NCI-H187 (cell line): ENCODE measurements at places on chromosomes 1 and 21.

DNA sequence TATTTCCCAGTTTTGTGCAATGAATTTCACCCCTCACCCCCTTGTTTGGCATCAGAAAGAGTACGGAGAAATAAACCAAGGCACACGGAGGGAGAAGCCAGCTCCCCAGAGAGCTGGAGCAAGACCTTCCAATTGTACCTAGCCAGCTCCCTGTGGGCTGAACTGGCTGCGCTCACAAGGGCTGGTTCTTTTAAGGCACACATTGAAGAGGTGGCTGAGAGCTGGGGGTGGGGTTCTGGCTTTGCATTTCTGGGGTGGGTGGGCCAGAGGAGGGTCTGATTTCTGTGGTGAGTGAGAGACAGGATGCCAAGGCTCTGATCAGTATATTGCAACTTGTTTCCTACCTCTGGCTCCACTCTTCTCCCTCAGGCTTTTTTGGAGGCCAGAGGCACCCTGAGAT, 39.5 kb upstream of the NFASC start:
- DNase-seq = no peak

GRCh38 chr1:248229360-248229908, 1.8 kb upstream of the OR2M4 start:
- no peak for DNase-seq

DNA sequence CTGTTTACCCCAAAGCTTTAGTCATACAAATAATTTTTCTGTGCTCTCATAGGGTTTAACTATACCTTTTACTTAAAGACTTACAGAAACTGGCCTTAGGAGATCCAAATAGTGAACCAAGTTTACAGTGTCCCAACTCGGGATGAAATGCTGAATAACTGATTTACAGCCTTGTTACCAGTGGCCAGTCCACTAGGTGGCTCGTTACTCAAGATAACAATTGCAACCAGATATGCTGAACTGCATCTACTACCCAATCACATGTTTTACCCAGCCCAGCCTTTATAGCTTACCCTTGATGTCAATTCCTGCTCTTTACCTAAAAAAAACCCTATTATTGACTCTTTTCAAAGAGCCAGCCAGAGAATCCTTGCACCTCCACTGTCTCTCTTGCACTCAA, 1148.8 kb upstream of the ADGRL4 start:
- DNase-seq = no peak

DNA sequence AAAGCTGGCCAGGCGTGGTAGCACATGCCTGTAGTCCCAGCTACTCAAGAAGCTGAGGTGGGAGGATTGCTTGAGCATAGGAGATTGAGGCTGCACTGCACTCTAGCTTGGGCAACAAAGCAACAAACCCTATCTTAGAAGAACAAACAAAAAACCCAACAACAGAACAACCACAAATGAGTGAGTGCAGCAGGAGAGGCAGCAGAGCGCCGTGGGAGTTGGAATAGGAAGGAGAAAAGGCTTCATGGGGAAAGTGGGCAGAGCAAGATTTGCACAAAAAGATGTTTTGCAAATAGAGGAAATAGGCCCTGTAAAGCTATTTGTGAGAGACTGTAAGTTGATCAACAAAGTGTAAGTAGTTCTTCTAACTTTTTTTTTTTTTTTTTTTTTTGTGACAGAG, 19.6 kb downstream of the SMAP2 start:
- DNase-seq = no peak

DNA sequence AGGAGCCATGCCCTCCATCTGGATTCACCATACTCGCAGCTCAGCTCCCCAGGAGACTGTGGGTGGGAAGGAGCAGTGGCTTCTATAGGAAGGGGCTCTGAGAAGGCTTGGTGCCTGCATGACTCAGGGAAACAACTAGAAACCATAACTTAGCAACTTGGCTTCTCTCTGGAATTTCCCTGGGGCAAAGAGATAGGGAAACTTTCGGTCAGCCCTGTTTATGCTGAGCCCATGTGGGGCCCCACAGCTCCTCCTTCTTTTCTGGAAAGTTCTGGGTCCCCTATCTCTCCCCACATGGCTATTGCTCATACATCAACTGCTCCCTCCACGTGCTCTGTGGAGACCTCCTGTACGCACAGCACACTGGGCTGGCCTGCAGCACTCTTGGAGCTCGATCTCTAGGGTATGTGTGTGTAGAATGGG, 39.3 kb downstream of the PLEKHA6 start:
- no peak for DNase-seq

DNA sequence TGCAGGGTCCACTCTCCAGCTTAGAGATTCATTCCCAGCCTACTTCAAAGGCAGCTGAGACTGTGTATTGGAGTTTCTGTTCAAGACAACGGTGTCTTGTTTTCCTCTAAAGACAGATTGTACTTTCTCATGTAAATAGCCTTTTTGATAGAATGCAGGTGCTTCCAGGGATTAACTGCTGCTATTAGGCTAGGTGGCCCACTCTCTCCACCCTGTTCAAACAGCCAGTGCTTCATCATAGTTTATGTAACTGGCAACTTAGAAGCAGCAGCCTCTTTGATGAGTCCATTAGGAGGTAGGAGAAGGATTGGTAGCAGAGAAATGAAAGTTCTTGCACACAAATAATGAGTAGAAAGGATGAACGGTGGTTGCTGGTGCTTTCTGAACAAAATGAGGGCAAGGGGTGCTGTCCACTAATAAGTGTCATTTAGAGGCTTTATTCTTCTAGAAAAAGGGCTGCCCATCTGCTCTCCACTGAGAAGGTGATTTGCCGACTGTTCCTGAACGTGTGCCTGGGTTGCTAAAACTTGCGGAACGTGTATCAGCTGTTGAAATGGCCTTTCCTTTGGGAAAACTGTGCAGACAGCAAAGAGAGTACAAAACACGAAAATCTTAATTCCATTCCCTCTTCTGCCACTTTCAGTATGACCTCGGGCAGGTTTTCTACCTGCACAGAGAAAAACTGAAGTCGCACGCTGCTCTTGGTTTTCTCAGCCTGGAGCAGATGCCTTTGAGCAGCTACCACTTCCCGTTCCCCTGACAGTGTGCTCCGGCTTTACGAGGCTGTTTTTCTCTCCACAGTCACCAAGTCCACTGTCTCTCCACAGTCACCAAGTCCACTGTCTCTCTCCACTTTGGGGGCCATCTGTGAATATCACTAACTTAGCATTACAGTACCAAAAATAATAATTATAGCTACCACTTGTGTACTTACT, 228.9 kb downstream of the KIF26B start:
- DNase-seq = no peak

- peak; percentile 75 for DNase-seq
These were observed 56.7 kb downstream of the KCNN3 start for GRCh38 chr1:154813300-154813816.

DNA sequence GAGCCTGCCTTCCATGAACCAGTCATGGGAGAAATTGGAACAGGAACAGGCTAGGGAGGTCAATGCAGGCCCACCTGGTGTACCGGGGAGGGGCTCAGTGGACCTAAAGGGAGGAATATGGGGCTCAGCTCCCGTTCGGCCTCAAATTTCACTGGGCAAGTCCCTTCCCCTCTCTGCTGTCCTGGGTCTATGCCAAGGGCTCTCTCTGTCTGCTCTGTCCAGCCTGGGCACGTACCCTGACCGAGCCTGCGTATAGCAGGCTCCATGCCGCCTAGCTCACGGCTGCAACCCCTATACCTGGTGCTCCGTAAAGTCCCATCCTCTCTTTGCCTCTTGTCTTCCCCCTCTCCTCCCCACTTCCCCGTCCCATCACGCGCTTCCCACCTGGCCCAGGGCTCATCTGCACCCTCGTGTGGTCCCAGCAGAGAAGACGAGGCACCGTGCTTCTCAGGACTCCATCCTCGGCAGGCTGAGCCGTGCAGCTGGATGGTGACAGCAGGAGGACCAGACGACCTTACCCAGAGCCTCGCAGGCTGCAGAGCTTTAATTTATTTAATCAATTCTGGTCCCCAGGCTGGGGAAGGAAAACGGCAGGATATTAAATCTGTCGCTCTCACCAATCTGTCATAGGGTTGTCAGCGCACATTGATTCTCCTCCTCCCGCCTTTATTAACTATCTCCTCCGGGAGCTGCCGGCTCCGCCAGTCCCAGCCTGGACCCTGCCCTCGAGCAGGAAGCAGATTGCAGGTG, 25.0 kb upstream of the DISP3 start:
- DNase-seq = no peak

GRCh38 chr1:156493742-156494141, 6.8 kb downstream of the MEF2D start:
- DNase-seq = no peak

DNA sequence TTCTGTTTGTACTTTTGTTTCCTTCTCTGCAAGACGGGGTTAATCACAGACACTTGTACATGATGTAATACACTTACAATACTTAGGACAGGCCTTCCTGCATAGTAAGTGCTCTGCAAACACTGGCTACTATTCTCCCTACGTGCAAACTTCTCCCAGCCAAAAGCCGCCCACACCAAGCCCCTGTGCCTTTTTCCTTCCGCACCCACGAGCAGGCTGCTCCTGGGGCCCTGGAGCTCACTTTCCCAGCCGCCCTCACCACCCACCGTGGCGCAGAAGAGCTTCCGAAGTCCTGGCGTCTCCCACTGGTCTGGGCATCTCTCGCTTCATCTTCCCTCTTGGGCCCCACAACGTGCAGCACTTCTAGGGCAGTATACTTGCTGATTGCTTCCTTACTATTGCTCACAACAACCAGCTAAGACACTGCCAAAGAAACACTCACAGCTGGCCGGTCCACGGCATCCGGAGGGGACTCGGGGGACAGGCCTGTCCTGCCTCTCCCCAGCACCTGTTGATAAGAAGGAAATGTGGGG, 22.5 kb upstream of the GPR157 start:
- no peak for DNase-seq

GRCh38 chr1:81679942-81680341, 120.8 kb upstream of the ADGRL2 start:
- DNase-seq = no peak

GRCh38 chr1:54671985-54672608, 30.5 kb downstream of the MROH7 start:
- peak; percentile 9 for DNase-seq

- peak; percentile 77 for DNase-seq
These were observed 513.0 kb downstream of the PTPRU start for GRCh38 chr1:29749024-29749945.

GRCh38 chr1:204475656-204476432, 18.8 kb downstream of the PIK3C2B start:
- DNase-seq = no peak

GRCh38 chr1:180482425-180483275, 19.7 kb downstream of the ACBD6 start:
- DNase-seq = peak; percentile 23

DNA sequence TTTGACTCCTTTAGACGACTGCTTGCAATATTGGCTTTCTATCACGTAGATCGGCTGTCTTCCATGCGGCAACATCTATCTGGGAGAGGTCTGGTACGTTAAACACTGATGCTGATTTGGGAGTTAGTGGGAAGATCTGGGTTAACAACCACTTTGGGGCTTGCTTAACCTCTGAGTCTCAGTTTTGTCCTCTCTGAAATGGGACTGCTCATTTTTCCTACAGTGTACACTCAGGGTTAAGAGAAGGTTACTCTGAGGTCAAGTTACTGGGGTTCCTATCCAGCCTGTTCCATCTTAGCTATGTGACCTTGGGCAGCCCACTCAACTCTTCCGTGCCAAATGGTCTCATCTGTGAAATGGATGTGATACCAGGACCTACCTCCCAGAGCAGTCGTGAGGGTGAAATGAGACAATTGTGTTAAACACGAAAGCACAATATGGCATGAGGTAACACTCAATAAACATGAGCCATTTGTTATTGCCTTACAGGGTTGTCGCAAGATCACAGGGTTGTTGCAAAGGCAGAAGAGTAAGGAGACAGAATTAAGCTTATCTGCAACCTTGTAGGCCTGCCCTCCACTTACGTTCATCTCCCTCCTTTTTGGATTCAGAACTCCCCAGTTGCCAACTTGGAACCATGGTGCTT, 5.6 kb downstream of the ABCA4 start:
- DNase-seq = no peak

DNA sequence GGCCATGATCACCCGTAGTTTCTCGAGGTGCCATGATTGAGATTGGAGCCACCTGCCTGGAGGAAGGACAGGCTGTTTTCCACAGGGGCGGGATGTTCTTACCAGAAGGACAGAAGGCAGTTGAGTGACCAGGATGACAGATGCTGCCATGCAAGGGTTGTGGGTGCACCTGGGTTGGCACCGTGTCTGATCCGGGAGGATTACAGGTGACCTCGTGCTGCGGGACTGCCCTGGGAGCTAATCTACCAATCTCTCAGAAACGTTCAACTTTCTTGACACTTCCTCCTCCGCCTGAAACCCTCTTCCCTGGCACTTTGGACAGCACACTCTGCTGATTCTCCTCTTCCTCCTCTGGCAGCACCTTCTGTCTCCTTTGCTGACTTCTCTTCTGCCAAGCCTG, 13.8 kb upstream of the SLC6A9 start:
- DNase-seq = no peak

- no peak for DNase-seq
These were observed 19.4 kb downstream of the CXADR start for GRCh38 chr21:17532292-17532691.

- DNase-seq = no peak
These were observed 283.0 kb downstream of the LRRIQ3 start for GRCh38 chr1:73914951-73915350.

- peak; percentile 26 for DNase-seq
These were observed 755 bp upstream of the THRAP3 start for GRCh38 chr1:36223381-36223995.

- DNase-seq = no peak
These were observed 180.1 kb upstream of the PTBP2 start for GRCh38 chr1:96541491-96541890.

DNA sequence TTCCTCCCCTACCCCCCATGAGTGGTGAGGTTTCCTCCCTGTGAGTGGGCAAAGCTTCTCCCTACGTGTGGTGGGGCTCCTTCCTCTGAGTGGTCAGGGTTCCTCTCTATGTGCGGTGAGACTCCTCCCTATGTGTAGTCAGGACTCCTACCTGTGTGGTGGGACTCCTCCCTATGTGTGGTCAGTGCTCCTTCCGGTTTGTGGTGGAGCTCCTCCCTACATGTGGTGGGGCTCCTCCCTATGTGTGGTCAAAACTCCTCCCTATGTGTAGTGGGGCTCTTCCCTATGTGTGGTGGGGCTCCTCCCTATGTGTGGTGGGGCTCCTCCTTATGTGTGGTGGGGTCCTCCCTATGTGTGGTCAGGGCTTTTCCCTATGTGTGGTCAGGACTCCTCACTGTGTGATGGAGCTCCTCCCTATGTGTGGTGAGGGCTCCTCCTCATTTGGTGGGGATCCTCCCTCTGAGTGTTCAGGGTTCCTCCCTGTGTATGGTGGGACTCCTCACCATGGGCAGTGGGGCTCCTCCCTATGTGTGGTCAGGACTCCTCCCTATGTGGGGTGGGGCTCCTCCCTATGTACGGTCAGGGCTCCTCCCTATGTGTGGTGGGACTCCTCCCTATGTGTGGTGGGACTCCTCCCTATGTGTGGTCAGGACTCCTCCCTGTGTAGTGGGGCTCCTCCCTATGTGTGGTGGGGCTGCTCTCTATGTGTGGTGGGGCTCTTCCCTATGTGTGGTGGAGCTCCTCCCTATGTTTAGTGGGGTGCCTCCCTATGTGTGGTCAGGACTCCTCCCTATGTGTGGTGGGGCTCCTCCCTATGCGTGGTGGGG, 29.1 kb downstream of the PRSS38 start:
- no peak for DNase-seq
